ENCODE measurements at places on chromosomes 3 and 15.

- no peak for DNase-seq
These were observed 15.6 kb upstream of the HTR3E start for GRCh38 chr3:184081116-184081830.

- no peak for DNase-seq
These were observed 354.2 kb upstream of the BCHE start for GRCh38 chr3:166191411-166191810.

GRCh38 chr15:65285291-65286068 lies 1.2 kb downstream of the PARP16 start:
- no peak for DNase-seq

DNA sequence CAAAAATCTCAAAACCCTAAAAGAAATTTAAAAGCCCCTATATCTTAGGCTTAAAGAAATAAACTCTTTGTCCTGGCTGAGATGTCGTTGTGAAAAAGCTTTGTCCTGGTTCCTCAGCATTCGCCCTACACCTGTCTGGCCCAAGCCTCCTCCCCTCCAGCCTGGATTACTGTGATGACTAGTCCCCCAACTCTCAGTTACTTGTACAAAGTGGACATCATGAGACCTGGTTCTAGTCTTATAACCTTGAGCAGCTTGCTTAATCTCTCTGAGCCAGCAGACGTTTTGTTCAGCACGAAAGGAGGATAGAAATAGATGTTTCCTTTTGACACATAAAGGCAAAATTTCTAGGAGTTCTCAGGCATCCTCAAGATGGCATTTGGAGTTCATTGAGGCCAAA lies 51.6 kb downstream of the FILIP1L start:
- DNase-seq: no peak

DNA sequence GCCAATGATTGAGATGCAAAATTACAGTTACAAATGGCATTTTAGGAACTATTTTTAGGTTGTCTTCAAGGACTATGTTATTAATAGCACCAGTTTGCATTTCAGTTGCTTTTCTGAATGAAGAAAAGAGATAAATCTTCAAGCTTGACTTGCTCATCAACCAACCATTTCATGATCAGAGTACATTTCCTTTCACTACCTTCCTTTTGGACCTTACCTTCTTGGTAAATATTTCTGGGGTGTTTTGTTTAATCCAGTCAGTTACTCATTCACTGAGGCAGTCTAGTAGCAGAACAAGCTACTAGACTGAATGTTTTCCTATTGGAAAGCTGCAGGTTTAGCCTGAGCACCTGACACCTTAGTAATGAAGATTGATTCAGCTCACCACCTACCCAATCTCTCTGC lies 8.2 kb downstream of the SLC27A2 start:
- no peak for DNase-seq

DNA sequence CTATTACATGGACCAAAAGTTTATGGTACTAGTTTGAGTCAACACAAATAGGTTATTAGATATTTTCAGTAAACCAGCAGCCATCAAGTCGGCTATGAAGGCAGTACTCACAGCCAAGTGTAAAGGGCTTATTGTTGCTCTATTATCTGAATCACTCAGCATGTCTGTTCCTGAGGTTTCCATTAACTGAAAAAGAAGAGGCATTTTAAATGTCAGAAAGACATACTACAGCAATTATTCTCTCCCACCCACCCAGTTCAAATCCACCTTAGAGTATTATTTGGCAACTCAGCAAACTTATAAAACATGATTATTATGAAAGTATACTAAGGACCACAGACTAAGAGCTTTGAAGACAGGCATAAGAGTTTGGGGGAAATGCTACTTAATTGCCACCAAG lies 93.1 kb downstream of the BTD start:
- no peak for DNase-seq

DNA sequence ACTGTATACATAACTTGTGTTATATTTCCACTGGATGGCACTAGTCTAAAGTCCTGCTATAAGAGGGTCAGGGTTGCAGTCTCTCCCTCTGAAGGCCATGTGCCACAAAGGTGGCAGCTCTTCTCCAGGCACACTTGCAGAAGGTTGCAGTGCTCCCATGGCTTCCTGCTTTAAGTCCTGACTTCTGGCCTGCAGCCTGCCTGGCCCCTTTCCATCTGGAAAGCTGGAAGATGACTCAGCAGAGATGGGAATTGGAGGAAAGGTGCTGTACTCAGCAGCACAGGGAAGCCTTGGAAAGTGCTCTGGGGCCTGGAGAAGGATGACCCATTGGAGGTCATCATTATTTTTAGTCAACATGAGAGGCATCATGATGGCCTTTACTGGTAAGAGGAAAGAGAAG lies 40.9 kb upstream of the MRPL3 start:
- no peak for DNase-seq

- DNase-seq: no peak
These were observed 488.9 kb downstream of the GABRG3 start for GRCh38 chr15:27459836-27460235.

DNA sequence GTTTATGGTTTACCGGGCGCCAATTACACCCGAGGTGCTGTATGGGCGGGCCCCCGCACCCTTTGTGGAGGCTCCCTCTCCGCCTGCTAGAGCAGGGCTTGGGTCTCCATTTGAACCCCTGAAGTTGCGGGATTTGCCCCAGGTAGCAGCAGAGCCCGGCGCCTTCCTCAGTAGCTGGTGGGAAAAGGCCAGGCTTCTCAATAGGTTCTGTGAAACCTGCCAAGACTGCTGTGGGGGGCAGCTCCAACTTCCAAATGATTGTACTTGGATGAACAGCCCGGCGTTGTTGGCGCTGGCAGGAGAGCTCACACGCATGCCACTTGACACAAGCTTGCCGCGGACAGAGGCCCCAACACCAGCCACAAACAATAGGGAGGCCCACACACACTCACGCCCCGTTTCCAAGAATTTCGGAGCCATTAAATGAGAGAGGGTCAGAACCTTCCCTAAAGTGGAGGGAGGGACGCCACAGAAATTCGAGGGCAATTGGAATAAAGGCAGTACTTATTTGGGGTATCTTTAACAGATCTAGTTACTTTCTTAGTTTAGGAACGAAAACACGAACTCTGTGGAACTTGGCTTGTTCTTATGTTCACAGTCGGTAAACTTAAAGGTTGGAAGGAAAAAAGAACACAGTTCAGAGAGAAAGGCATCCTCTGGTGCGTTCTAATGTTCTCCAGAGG lies 1.4 kb downstream of the EPHB3 start:
- DNase-seq: no peak

- DNase-seq: no peak
These were observed 49.1 kb downstream of the C2CD4A start for GRCh38 chr15:62115847-62116246.

GRCh38 chr3:51340013-51340829 lies 44.9 kb upstream of the MANF start:
- DNase-seq: no peak

GRCh38 chr3:192864941-192865340 lies 52.7 kb downstream of the MB21D2 start:
- DNase-seq: no peak

- DNase-seq: no peak
These were observed 71.0 kb upstream of the ANKRD34C start for GRCh38 chr15:79211481-79211880.

GRCh38 chr3:55484801-55485791 lies 2.0 kb downstream of the WNT5A start:
- no peak for DNase-seq

Measured in hematopoietic multipotent progenitor cell treated with erythropoietin and hydrocortisone succinate and interleukin-3 and kit ligand, for 17 days (in vitro differentiated cells).